ENCODE measurements at places on chromosomes 1 and 21. TPM values are rescaled to one million over a fixed set of nuclear protein-coding genes. Genes with fewer than 3 reads are reported as not detected.
A peak's percentile ranks its signal among the peaks of the same experiment; 100 is the strongest.

- H3K4me3 ChIP-seq: no peak overlapping the region
- H3K4me1 ChIP-seq: no peaks in the 10 kb centered on the region
- DNase-seq: no peak
- H3K36me3 ChIP-seq: no peaks in the 10 kb centered on the region
Measured at GRCh38 chr1:165207853-165208515, 148.5 kb downstream of the LMX1A start.

DNA sequence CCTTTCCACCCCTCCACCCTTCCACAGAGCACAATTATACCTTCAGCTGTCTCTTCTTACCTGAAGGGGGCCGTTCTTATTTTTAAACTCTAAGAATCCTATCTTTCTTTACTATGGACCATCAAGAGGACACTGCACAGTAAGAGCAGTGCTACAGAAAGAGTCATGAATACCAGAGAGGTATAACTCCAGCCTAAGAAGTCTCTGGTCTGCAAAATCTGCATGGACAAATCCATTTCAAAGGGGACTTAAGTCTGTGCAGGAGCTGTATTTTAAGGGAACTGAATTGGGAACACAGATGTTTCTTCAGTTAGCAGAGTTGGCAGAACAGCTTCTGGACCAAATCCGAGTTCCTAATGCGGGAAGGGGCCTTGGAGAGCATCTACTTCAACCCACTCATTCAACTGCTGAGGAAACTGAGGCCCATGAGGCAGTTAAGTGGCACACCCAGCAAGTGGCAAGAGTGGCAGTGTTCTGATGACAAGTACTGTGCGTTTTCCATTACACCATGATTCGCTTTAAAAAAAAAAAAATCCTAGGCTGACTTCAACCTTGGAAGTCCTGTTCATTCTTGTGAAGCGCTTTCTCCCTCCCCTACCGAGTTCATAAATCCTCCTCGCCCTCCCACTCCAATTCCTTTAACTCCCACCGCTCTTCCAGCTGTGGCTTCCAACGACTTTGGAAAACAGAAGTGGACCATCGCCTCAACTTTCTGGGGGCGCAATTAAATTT is 1.8 kb downstream of the PLPP3 start:
- H3K4me1 ChIP-seq: peaks cover 9% of the 10 kb centered on the region
- DNase-seq: peak; percentile 45
- H3K36me3 ChIP-seq: no peaks in the 10 kb centered on the region
- H3K27ac ChIP-seq: peak overlapping the region; percentile 95

- no peaks in the 10 kb centered on the region for H3K27me3 ChIP-seq
- no peaks in the 10 kb centered on the region for H3K36me3 ChIP-seq
- H3K4me1 ChIP-seq: no peaks in the 10 kb centered on the region
- H3K4me3 ChIP-seq: no peak overlapping the region
- no peak for DNase-seq
Measured at GRCh38 chr21:39454949-39455668, 3.3 kb downstream of the SH3BGR start.

DNA sequence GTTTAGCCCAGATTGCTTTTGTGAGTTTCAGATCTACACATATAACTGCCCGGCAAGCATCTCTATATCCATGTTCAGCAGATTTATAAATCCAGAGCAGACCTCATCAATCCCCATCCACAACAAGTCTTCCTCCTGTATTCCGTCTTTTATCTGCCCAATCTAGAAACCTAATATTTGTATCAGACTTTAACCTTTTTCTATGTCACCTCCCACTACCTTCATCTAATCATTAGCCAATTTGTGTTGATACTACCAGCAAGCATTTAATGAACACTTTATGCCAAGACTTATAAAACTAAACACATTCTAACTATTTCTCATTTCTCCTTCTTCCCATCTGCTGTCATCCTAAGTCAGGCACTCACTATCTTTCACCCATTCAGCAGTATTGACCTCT is 135.5 kb downstream of the PBX1 start:
- H3K4me3 ChIP-seq: no peak overlapping the region
- H3K27ac ChIP-seq: no peak overlapping the region
- H3K4me1 ChIP-seq: peaks cover 9% of the 10 kb centered on the region
- H3K36me3 ChIP-seq: no peaks in the 10 kb centered on the region
- H3K27me3 ChIP-seq: no peaks in the 10 kb centered on the region

- no peaks in the 10 kb centered on the region for H3K4me1 ChIP-seq
- DNase-seq: peak; percentile 12
- no peaks in the 10 kb centered on the region for H3K27me3 ChIP-seq
- H3K27ac ChIP-seq: no peak overlapping the region
Measured at GRCh38 chr1:165434281-165434680, 10.6 kb downstream of the RXRG start.

DNA sequence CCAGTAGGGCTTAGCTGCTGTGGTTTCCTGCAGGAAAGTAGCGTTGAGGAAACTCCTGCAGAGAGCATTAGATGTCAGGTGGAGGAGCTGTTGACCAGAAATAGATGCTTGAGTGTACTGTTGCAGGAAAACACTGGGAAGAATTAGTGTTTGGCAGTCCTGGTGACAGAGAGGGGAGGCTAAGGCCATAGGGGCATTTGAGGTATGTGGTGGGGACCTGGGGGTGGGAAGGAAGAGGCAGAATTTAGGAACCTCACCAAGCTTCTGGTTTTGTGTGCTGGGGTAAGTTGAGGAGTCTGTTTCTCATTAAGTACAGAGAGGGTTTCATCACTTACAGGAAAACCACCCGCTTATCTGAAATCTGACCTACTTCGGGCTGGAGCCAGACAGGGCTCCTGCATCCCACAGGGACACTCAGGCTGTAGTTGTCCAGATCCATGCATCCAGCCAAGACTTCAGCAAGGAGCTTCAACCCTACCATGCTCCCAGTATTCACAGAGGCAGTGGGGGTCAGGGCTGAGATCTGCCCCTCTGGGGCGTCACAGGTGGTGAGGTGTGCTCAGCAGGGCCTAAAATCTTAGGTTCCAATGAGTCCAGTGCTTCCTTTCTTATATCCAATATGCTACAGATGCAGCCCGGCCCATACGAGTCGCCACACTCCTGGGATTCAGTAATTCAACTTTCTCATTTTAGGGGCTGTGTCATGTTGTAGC is 15.1 kb downstream of the SH2D2A start:
- peaks cover 39% of the 10 kb centered on the region for H3K36me3 ChIP-seq
- H3K4me3 ChIP-seq: no peak overlapping the region
- H3K27ac ChIP-seq: no peak overlapping the region
- DNase-seq: peak; percentile 64
- no peaks in the 10 kb centered on the region for H3K4me1 ChIP-seq

DNA sequence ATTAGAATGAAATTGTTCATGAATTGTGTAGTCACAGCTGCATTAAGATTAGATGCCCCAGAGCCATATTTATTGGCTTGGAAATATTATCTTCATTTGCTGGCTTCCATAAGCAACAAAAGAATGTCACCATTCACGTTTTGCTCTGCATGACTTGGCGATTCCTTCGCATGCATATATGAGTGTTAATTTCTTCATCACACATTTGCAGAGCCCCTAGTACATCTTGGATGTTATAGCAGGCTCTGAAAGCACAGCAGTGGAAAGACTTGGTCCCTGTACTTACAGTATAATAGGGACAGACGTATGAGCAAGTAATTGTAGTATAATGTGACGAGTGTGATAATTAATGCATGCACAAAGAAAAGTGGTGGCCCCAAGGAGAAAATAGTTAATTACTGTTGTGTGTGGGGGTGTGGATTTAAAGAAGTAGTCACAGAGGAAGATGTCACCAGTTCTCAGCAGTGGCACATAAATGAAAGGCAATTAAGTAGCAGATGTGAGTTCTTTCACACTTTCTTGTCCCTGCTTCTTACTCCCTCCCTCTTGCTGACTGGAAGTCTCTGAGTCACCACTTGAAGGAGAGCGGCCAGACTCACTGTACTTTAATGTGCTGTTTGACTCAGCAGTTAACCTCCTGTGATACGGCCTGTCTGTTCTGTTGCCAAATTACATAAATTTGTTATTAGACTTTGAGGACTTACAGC is 21.0 kb downstream of the S100A10 start:
- DNase-seq: peak; percentile 59
- no peaks in the 10 kb centered on the region for H3K36me3 ChIP-seq
- no peak overlapping the region for H3K4me3 ChIP-seq
- peak overlapping the region; percentile 53 for H3K27ac ChIP-seq

GRCh38 chr1:6168947-6169586 is 11.1 kb downstream of the CHD5 start:
- H3K36me3 ChIP-seq: no peaks in the 10 kb centered on the region

- H3K27me3 ChIP-seq: no peaks in the 10 kb centered on the region
- no peak overlapping the region for H3K4me3 ChIP-seq
- no peak overlapping the region for H3K27ac ChIP-seq
- H3K4me1 ChIP-seq: no peaks in the 10 kb centered on the region
- DNase-seq: no peak
Measured at GRCh38 chr1:172654535-172654934, 4.4 kb upstream of the FASLG start.

GRCh38 chr1:34415140-34415539 is 238.4 kb downstream of the C1orf94 start:
- H3K27ac ChIP-seq: no peak overlapping the region
- no peaks in the 10 kb centered on the region for H3K27me3 ChIP-seq
- no peak for DNase-seq
- no peaks in the 10 kb centered on the region for H3K4me1 ChIP-seq

GRCh38 chr1:89023026-89023425 is 360 bp upstream of the GBP3 start:
- H3K27me3 ChIP-seq: no peaks in the 10 kb centered on the region
- no peak for DNase-seq
- peaks cover 4% of the 10 kb centered on the region for H3K36me3 ChIP-seq
- peak overlapping the region; percentile 12 for H3K4me3 ChIP-seq
- H3K4me1 ChIP-seq: peaks cover 9% of the 10 kb centered on the region

GRCh38 chr1:205593532-205593931 is 38.3 kb downstream of the ELK4 start:
- no peaks in the 10 kb centered on the region for H3K27me3 ChIP-seq
- no peak overlapping the region for H3K27ac ChIP-seq
- H3K36me3 ChIP-seq: peaks cover 4% of the 10 kb centered on the region
- H3K4me3 ChIP-seq: no peak overlapping the region
- peaks cover 4% of the 10 kb centered on the region for H3K4me1 ChIP-seq

DNA sequence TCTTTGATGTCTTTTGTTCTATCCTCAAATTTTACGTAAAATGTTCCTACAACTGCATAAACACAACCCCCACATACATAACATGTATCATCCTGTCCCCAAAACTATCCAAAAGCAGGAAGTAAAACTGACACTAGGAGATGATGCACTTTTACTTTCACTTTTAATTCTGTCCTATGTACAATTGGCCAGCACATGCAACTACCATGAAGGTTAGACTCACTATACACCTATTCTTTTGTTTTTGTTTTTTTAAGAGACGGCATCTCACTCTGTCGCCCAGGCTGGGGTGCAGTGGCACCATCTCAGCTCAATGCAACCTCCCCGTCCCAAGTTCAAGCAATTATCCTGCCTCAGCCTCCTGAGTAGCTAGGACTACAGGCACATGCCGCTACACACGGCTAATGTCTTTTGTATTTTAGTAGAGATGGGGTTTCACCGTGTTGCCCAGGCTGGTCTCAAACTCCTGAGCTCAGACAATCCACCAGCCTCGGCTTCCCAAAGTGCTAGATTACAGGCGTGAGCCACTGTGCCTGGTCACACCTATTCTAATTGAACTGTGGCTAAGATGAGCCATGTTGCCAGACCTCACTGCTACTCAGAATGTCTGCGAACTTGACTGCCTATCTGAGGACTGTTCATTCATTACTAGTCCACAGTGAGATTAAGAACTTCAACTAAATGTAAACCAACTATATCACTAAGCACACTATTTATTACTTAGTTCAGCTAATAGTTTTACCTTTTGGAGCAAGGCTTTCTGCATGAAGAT is 48.0 kb downstream of the TOR3A start:
- H3K4me1 ChIP-seq: no peaks in the 10 kb centered on the region
- no peak overlapping the region for H3K4me3 ChIP-seq
- H3K27me3 ChIP-seq: no peaks in the 10 kb centered on the region
- H3K36me3 ChIP-seq: no peaks in the 10 kb centered on the region
- H3K27ac ChIP-seq: no peak overlapping the region
- DNase-seq: peak; percentile 26

- H3K27ac ChIP-seq: no peak overlapping the region
- H3K4me1 ChIP-seq: peaks cover 12% of the 10 kb centered on the region
- no peak for DNase-seq
- no peak overlapping the region for H3K4me3 ChIP-seq
Measured at GRCh38 chr1:94324178-94324544, 86.8 kb upstream of the ARHGAP29 start.

- DNase-seq: no peak
- no peaks in the 10 kb centered on the region for H3K36me3 ChIP-seq
- H3K4me1 ChIP-seq: no peaks in the 10 kb centered on the region
- no peak overlapping the region for H3K27ac ChIP-seq
- H3K27me3 ChIP-seq: no peaks in the 10 kb centered on the region
Measured at GRCh38 chr21:41246808-41247207, 69.8 kb upstream of the FAM3B start.

GRCh38 chr1:53585129-53585528 is 125.9 kb downstream of the DMRTB1 start:
- no peaks in the 10 kb centered on the region for H3K36me3 ChIP-seq
- no peaks in the 10 kb centered on the region for H3K4me1 ChIP-seq
- H3K4me3 ChIP-seq: no peak overlapping the region
- no peaks in the 10 kb centered on the region for H3K27me3 ChIP-seq
- DNase-seq: peak; percentile 58

DNA sequence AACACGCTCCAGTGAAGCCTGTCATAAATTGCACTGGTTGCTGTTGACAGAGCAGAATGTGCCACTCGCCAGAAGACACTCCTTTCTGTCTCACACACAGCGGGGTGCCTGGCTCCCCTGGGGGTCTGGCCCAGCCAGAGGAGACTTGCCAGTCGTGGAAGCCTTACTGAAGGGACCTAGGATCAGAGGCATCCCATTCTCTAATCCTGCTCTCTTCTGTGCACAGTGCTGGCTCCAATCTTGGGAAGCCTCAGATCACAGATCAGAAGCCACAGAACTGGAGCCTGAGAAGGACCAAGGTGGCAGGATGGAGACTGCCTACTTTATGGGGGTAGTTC is 1.4 kb downstream of the SLC9A1 start:
- peak; percentile 35 for DNase-seq
- H3K4me1 ChIP-seq: peaks cover 19% of the 10 kb centered on the region
- H3K27me3 ChIP-seq: no peaks in the 10 kb centered on the region
- peak overlapping the region; percentile 27 for H3K4me3 ChIP-seq
- no peaks in the 10 kb centered on the region for H3K36me3 ChIP-seq
- H3K27ac ChIP-seq: no peak overlapping the region

CYP4Z1 gene
- polyA plus RNA-seq: 0.19 TPM

ATP1A4 gene
- not detected for polyA plus RNA-seq

PDC gene
- polyA plus RNA-seq: not detected

RTCA gene
- polyA plus RNA-seq: 51.1 TPM

DDAH1 gene
- 98.9 TPM for polyA plus RNA-seq

TPTE gene
- not detected for polyA plus RNA-seq

C1QTNF12 gene
- polyA plus RNA-seq: 9.9 TPM

CLCNKA gene
- polyA plus RNA-seq: 187 TPM
